ENCODE measurements at places on chromosomes 3 and 15.

DNA sequence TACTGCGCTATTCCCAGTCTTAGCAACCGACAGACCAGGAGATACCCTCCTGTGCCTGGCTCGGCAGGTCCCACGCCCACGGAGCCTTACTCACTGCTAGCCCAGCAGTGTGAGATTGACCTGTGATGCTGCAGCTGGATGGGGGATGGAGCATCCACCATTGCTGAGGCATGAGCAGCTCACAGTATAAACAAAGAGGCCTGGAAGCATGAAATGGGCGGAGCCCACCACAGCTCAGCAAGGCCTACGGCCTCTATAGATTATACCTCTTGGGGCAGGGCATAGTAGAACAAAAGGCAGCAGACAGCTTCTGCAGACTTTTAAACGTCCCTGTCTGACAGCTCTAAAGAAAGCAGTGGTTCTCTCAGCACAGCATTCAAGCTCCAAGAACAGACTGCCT is 160.3 kb downstream of the ANXA2 start:
- DNase-seq: no peak

GRCh38 chr15:73936181-73936580 is 9.9 kb downstream of the LOXL1 start:
- no peak for DNase-seq

- no peak for DNase-seq
Measured at GRCh38 chr15:71755092-71755970, 55.0 kb upstream of the NR2E3 start.

DNA sequence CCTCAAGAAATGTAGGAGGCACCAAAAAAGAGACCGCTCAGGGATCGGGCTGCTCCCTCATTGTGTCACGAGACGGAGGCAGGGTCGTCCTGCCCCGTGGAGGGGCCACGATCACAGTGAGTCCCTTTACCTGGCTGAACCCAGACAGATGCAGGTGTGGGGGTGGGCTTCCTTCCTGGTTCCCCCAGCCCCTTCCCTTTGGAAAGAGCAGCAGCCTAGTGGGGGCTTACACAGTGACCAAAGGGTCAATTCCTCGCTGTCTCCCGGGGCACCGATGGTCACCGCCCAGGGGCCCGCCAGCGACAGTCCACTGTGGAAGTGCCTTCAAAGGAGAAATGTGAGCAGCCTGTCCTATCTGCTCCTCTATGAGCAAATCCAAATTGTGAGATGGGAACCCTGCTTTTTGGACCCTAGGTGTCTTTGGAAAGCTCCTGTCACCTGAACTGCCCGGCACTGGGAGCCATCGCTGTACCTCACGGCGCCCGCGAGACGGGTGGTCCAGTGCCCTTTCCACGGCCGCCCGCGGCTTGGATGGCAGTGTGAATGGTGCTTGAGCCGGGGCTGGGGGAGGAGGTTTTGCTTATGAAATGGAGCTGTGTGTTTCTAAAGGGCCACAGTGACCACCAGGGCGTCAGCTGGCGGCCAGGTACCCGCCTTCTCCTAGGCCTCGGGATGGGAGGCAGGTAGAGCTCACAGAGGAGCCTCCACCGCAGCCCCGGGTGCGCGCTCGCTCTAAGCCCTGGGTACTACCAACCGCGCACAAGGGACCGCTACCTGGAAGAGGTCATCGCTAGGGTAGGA is 155.7 kb downstream of the KLF13 start:
- DNase-seq: no peak

GRCh38 chr3:41207355-41207754 is 8.1 kb downstream of the CTNNB1 start:
- no peak for DNase-seq

DNA sequence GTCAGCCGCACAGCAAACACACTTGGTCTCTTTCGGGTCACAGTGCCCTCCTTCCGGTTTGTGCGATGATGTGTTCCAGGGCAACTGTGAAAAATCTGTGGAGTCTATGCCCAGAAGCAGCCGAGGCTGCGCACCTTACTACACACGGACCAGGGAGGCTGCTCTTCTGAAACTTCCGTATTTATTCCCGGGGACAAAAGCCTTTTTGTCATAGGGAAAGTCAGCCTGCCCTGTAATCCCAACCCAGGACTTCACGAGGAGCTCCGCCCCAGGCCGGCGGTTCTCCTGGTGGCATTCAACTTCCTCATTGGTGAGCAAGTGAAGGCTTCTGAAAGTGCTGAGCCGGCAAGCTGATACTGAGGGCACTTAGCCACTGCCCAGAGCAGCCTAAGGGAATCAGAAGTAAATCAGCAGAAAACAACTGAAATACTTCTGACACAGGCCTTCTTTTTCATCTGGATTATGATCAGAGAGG is 126.5 kb downstream of the FMN1 start:
- DNase-seq: no peak

- no peak for DNase-seq
Measured at GRCh38 chr15:92627014-92627413, 28.6 kb downstream of the FAM174B start.

Measured in activated CD4-positive, alpha-beta T cell treated with anti-CD3 and anti-CD28 coated beads for 24 hours (primary cell).